CD4-positive, alpha-beta T cell treated with Interleukin-12 subunit alpha and Interleukin-12 subunit beta, for 1 hour (primary cell): ENCODE measurements at places on chromosomes 16 and 17.

- no peak for DNase-seq
Measured at GRCh38 chr16:56211435-56211981, 20.2 kb downstream of the GNAO1 start.

GRCh38 chr17:41835800-41836549 is at the start of gene NT5C3B:
Gene NT5C3B, minus strand, starts transcription at chr17:41836232. Its CDS starts 39 bp downstream, at chr17:41836193.
- peak; percentile 52 for DNase-seq

GRCh38 chr17:62219221-62219899 is 154.3 kb upstream of the MED13 start:
- no peak for DNase-seq

DNA sequence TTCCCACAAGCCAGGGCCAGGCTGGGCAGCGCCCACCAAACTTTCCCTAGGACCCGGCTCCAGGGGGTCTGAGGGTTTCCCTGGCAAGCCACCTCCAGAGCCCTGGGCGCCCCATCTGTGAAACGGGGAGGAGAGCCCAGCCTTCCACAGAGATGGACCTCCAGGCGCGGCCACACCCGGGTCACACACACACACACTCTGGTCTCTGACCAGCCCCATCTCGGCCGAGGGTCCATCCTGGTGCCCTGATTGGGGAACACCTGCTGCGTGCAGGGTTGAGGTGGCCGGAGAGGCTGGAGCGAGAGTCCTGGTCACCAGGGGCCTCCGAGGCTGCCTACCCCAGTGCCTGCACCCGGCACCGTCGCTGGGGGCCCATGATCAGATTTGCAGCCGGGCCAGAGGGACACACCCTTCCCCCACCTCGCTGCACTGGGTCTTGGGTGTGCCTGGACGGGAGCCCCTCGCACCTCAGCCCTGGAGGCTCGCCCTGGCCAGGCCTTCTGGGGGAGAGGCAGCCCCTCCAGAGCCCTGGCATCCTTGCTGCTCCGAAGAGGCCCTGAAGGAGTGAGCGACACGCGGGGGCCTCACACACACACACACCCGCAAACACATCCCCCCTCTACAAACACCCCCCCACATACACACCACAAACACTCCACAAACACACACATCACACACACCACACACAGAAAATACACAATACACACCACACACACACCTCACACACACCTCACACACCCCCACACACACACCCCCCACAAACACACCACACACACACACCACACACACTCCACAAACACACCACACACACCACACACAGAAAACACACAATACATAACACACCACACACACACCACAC is 29.7 kb downstream of the SLC25A10 start:
- DNase-seq, result no peak

DNA sequence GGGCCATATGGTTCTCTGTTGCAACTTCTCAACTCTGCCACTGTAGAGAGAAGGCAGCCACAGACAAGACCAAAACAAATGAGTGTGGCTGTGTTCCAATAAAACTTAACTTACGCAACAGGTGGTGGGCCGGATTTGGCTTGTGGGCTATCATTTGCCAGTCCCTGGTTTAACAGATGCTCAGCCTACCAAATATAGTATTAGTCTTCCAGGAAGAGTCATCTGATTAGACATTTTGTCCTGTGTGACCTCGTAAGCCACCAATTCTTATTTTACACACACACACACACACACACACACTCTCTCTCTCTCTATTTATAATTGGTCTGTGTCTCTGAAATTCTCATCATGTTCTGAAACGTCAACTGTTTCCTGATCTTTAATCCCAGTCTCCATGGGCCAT is 245.9 kb downstream of the XYLT1 start:
- peak; percentile 37 for DNase-seq

DNA sequence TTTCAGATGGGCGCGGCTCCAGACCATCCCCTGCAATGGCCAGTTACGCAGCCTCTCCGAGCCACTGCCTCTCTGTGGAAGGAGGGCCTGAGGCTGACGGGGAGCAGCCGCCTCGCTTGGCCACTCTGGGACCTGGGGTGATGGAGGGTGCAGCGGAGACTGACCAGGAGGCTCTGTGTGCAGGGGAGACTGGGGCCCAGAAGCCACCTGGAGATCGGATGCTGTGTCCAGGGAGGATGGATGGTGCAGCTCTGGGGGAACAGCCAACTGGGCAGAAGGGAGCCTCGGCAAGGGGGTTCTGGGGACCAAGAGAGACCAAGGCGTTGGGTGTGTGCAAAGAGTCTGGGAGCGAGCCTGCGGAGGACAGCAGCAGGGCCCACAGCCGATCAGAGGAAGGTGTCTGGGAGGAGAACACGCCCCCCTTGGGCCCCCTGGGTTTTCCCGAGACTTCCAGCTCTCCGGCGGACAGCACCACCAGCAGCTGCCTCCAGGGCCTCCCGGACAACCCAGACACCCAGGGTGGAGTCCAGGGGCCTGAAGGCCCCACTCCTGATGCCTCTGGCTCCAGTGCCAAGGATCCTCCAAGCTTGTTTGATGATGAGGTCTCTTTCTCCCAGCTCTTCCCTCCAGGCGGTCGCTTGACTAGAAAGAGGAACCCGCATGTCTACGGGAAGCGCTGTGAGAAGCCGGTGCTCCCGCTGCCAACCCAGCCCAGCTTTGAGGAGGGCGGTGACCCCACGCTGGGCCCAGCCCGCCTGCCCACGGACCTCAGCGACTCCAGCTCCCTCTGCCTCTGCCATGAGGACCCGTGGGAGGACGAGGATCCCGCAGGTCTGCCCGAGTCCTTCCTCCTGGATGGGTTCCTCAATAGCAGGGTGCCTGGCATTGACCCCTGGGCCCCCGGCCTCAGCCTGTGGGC is 17.4 kb upstream of the ZFPM1 start:
- DNase-seq, result no peak

DNA sequence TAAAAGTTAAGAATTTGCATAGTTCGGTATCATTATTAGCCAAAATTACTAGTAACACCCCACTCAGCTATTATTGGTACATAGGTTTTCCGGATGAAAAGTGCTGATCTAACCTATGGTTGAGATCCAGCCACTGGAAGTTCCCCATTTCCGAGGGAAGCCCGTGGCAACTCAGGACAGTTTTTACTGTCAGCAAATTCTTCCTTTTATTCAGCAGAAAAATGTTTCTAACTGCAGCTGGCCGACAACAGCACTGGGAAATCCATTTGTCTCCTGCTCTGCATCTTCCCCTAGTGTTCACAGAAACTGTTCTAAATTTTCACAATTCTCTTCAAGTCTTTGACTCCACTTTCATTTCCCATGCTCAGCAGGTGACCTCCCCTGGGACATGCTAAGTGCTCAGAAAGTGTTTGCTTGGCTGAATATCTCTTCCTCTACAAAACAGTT is 15.5 kb upstream of the MMD start:
- no peak for DNase-seq

GRCh38 chr17:63809970-63810369 is 17.3 kb upstream of the PSMC5 start:
- no peak for DNase-seq

- DNase-seq, result no peak
Measured at GRCh38 chr17:70254735-70255460, 85.6 kb downstream of the KCNJ2 start.

GRCh38 chr17:9467518-9467917 is 108.1 kb downstream of the STX8 start:
- DNase-seq, result no peak

- peak; percentile 2 for DNase-seq
Measured at GRCh38 chr17:60398227-60398959, 6.5 kb upstream of the USP32 start.

DNA sequence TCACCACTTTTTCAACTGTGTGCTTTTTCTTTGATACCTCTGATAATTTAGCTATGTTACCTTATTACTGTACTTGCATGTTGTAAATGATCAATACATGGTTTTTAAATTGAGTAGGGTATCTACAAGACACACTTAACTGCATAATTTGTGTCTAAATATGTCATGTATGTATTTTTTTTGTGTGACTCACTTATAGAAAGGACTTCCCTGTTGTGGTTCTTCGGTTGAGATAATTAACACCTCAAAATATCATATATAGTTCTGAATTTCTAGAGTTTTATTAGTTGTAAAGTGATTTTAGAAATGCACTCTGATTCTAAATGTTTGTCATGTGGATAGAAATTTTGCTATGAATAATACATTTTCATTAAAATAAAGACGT is 14.5 kb upstream of the KRT222 start:
- no peak for DNase-seq

DNA sequence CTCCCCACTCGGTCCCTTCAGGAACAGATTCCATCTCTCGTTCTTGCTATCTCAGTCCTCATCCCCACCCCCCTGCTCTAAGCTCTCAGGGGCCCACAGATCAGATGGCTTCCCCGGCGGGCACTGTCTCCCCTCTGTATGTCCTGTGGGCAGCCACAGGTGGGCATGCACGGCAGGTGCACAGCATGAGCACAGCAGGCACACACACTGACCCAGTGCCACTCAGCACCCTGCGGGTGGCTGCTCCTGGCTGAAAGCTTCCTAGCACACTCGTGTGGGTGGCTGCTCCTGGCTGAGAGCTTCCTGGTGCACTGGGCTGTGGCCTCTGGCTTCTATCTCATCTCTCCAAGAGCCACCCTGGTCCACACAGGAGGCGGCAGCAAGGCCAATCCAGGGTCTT is 44.5 kb upstream of the SMIM36 start:
- DNase-seq, result no peak

DNA sequence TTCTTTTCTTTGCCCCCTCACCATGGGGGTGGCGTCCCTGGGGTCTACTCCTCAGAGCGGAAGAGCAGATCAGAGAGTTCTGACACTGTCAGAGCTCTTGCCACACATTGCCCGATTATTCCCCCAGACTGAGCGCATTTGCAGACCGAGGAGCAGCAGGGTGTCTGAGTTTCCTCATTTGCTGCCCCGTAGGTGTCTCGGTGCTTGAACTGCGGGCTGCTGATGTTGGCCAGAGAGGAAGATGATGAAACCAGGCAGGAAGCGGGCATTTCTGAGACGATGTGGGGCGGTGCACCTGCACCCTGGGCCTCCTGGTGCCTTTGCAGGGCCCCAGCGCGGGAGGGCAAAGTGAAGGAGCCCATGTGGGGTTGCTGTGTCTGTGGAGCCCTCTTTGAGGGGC is 55.2 kb downstream of the ARSG start:
- peak; percentile 69 for DNase-seq

- DNase-seq, result no peak
Measured at GRCh38 chr16:11004973-11005610, 60.7 kb downstream of the CLEC16A start.

DNA sequence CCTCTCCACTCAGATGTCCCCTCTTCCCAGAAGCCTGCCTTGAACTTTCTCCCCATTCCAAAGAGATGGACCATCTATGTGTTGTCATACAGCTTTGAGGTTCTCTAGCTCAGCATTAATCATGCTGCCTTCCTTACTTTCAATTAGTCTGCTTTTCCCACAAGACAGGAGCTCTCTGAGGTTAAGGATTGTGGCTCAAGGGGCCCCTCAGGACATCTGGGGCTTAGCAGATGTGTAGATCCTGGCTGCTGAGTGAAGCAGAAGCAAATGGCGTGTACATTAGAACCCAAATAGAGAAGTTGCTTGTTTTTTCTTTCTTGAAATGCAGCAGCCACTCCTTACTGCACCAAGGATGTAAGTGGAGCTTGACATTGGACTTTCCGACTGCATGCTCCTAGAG is 330.5 kb upstream of the TNRC6C start:
- no peak for DNase-seq

DNA sequence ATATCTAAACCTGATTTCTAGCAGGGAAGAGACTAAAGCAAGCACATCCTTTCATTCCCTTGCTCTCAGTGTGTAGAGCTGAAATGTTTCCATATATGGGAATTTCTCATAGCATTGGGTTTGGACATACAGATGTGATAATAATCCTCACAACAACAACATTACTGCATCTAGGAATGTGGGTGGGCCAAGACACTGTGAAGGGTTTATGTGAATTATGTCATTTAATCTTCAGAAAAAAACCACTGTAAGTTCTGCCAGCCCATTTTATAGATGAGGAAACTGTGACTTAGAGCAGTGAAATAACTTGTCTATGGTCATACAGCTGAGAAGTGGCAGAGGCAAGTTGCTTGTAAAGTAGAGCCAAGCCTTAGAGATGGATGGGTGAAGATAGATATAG is 5.2 kb downstream of the OMG start:
- DNase-seq, result no peak

DNA sequence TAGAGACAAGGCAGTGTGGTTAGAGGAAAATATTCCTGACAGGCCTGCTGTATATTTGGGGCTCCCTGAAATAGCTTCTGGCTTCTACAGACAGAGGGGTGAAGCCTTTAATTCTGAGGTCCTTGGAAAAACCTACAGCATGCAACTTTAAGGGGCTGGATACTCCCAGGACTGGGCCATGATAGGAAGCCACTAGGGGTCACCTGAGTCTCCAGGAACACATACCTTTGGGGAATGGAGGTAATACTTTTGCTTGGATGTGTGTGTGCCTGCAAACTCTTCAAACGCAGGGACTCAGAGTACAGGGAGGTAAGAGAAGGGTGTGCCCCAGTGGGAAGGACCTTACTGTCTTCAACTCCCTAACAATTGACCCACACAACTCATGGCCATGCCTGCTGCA is 4.1 kb downstream of the ASIC2 start:
- no peak for DNase-seq

DNA sequence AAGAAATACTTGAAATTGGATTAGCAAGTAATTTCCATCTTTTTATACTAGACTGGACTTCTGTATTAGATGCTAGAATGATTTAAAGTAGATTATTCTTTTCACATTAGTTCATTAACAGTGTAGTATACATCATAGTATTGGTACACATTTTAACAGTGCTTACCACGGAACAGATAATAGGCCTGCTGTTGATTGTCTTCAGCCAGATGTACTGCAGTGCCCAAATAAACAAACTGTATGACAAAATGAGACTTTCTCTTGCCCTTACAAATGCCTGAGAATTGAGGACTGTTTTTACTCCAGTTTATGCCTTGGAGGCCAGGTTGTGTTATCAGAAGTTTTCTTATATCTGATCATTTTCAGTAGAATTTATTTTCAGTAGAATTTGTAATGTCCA is 631 bp downstream of the EVI2A start:
- peak; percentile 40 for DNase-seq

DNA sequence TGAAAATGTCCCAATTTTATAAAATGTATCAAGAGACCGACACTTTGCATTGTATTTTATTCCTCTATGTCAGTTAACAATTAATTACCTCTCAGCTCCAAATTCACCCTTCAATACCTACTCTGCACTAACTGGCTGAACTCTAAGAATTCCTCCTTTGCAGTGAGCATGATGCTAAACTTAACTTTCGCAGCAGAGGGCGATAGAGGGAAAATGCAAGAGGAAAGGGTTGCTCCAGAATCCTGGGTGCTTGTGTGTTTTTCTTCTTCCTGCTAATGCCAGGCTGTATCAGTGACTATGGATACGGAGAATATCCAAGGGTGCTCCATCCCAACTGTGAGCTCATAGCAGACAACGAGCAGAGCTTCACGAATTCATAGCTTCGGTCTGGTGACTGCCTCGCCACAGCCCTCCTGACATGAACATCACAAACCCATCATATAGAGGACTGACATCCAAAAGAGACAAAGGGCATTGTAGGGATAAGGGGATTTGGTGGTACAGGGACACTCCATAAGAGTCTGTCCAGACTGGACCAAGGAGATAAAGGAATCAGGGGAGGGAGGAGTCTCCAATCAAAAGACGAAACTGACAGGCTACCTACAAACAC is 172.9 kb downstream of the STX8 start:
- DNase-seq, result peak; percentile 24
